ENCODE measurements at places on chromosomes 3 and 15. TPM values are rescaled to one million over a fixed set of nuclear protein-coding genes. Genes with fewer than 3 reads are reported as not detected.

DNA sequence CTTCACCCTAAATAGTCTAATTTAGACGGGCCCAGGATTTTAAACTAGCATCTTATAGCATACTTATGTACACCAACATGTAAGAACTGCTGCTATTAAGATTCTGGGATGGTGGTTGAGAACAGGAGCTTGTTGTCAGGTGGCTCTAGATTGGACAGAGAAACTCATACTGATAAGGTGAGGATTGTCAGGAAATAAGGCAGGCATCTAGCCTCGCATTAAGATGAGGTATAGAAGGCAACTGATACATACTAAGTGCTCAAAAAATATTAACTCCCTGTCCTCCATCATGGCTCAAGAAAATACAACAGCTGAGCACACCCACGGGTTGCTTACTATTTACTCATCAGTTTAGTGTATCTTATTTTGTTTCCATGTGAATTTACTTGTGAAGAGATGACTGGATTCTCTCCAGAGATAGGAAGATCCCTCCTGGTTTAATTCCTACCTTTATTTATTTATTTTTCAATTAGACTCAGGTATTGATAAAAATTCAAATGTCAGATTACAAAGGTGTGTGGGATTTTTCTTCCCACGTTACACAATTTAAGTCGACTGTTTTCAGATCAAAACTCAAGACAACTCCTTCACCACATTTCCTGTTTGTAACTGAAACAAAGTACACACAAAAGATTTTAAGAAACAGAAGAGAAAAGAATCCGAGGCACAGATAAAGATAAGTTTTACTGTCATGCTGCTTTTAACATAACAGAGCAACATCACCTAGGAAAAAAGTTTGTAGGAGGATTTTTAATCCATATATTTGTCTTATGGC, at the start of gene TRAT1:
TRAT1 (plus strand) TSS at position 664 of the 775 bp plus-strand sequence. CDS start 142 bp downstream, outside the sequence.
- no peaks in the 10 kb centered on the region for H3K36me3 ChIP-seq
- no peak for DNase-seq
- H3K4me3 ChIP-seq, result no peak within 1 kb of the TSS

- H3K27me3 ChIP-seq, result peaks cover 3% of the 10 kb centered on the region
- H3K4me1 ChIP-seq, result no peaks in the 10 kb centered on the region
- no peaks in the 10 kb centered on the region for H3K36me3 ChIP-seq
- DNase-seq, result no peak
- no peak overlapping the region for H3K27ac ChIP-seq
Observed at GRCh38 chr15:43276563-43277200, 10.0 kb upstream of the TGM5 start.

- no peak for DNase-seq
- no peak overlapping the region for H3K27ac ChIP-seq
- no peaks in the 10 kb centered on the region for H3K27me3 ChIP-seq
- H3K36me3 ChIP-seq, result no peaks in the 10 kb centered on the region
Observed at GRCh38 chr3:190694335-190695001, 168.0 kb downstream of the GMNC start.

GRCh38 chr15:75350601-75351361, 3.9 kb downstream of the NEIL1 start:
- no peak overlapping the region for H3K4me3 ChIP-seq
- no peaks in the 10 kb centered on the region for H3K27me3 ChIP-seq
- DNase-seq, result no peak
- no peak overlapping the region for H3K27ac ChIP-seq
- H3K4me1 ChIP-seq, result peaks cover 22% of the 10 kb centered on the region
- H3K36me3 ChIP-seq, result no peaks in the 10 kb centered on the region

GRCh38 chr3:11118181-11118682, 36.1 kb upstream of the HRH1 start:
- no peak overlapping the region for H3K4me3 ChIP-seq
- H3K36me3 ChIP-seq, result no peaks in the 10 kb centered on the region
- no peak for DNase-seq
- H3K27me3 ChIP-seq, result peaks cover 3% of the 10 kb centered on the region
- no peaks in the 10 kb centered on the region for H3K4me1 ChIP-seq

DNA sequence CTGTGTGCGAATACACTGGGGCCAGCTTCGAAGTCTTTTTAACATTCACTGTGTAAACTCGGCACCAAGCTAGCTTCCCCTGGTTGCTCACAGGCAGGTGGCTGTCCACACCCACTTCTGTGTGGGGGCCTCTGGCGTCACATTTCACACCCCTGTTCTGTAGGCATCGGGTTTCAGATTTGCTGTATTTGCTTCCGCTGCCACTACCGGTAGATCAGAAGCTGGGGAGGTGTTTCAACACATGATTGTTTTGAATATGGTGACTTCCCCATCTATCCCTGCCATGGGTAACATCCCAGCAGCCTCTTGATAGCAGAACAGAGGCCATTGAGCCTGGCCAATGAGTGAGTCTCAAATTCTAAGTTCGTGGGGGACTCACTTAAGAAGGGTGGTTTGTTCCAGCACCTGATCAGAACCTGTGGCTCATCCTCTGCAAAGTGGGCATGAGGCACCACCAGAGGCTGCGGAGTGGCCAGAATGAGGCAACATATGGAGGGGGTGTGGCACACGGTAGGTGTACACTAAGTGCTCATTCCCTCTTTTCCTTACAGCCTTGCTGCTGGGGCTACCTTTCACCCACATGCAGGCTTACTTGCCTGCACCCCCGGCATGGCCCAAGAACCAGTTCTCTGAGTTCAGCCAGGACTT, 61.5 kb downstream of the IQSEC1 start:
- no peak overlapping the region for H3K27ac ChIP-seq
- H3K36me3 ChIP-seq, result no peaks in the 10 kb centered on the region
- H3K4me3 ChIP-seq, result no peak overlapping the region
- no peaks in the 10 kb centered on the region for H3K27me3 ChIP-seq

- no peak overlapping the region for H3K4me3 ChIP-seq
- peaks cover 38% of the 10 kb centered on the region for H3K36me3 ChIP-seq
- no peaks in the 10 kb centered on the region for H3K4me1 ChIP-seq
- DNase-seq, result no peak
Observed at GRCh38 chr3:185648396-185648795, 62.3 kb downstream of the SENP2 start.

FEZF2 gene
- total RNA-seq, result not detected

SPTSSB gene
- 0.84 TPM for total RNA-seq

SI gene
- total RNA-seq, result not detected

PPIP5K1 gene
- total RNA-seq, result 9.9 TPM
